Right lobe of liver (tissue), 6 donors: ENCODE measurements at places on chromosomes 13 and 19. TPM values are rescaled to one million over a fixed set of nuclear protein-coding genes. Genes with fewer than 3 reads are reported as not detected.

DNA sequence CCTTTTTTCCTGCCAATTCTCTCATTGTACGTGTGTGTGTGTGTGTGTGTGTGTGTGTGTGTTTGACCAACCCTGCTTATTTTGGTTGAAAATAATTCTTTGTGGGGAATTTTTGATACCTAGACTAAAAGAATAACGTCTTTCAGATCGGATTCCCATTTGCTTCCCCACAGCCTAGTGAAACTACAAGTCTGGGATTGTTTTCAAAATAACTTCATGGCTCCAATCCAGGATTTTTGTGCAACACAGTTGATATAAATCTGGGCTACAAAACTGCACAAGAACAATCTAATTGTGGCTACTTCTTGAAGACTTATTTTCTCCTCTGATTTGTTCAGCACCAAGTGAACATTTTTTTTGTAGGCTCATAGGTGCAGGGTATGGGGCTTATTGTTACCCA lies 332.8 kb upstream of the MIR17HG start:
- H3K4me1 ChIP-seq, result no peaks in the 10 kb centered on the region
- H3K36me3 ChIP-seq, result no peaks in the 10 kb centered on the region
- DNase-seq, result no peak
- H3K4me3 ChIP-seq, result no peak overlapping the region
- no peak overlapping the region for H3K27ac ChIP-seq

- no peaks in the 10 kb centered on the region for H3K27me3 ChIP-seq
- DNase-seq, result no peak
- H3K36me3 ChIP-seq, result no peaks in the 10 kb centered on the region
- no peaks in the 10 kb centered on the region for H3K4me1 ChIP-seq
- no peak overlapping the region for H3K27ac ChIP-seq
- no peak overlapping the region for H3K4me3 ChIP-seq
These were observed 72.2 kb downstream of the UFM1 start for GRCh38 chr13:38421590-38422560.

DNA sequence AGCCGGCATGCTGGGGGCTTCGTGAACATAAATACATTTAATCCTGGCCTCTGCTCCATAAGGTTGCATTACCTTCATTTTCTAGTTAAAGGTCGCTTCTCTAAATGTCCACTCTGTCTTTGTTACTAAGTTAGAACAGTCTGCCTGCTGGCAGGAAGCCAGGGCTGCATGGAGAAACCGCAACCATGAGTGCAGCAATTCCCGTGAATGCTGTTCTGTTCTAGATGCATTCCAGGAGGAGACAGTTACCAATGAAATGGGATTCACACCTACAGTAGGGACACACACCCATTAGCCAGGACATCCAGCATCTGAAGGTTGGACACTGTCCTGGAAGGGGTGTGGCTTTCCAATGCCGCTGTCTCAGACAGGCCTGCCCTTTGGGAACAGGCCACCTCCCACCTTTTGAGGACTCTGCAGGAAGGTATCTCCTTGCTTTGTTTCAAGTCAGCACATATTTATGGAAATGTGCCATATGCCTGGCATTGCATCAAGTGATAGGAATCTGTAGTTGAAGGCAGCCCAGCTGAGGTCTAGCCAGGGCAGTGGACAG lies 129.7 kb downstream of the SLC7A1 start:
- no peaks in the 10 kb centered on the region for H3K27me3 ChIP-seq
- no peak overlapping the region for H3K4me3 ChIP-seq
- no peaks in the 10 kb centered on the region for H3K36me3 ChIP-seq
- H3K27ac ChIP-seq, result no peak overlapping the region
- DNase-seq, result no peak

DNA sequence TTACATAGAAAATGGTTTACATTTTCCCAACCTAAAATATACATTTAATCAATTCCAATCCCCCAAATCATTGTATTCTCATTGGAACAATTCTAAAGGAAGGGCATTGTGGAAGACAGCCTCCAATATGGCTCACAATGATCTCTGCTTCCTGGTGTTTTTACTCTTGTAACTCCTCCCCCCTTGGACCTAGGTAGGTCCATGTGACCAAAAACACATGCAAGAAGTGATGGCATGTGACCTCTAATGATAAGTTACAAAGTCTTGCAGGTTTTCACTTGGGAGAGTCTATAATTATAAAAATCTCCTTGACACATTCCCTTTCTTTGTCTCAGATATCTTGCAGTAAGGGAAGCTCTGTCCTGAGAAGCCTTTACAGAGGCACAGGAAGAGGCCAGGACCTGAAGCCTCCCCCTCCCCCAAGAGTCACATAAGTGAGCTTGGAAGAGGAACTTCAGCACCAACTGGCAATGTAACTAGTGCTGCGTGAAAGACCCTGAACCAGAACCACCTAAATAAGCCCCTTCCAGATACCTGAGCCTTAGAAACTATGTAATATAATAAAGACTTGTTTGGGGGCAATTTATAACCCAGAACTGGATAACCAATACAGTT lies 816.2 kb upstream of the ATXN8OS start:
- no peak overlapping the region for H3K4me3 ChIP-seq
- no peak overlapping the region for H3K27ac ChIP-seq
- H3K4me1 ChIP-seq, result no peaks in the 10 kb centered on the region
- no peak for DNase-seq
- H3K36me3 ChIP-seq, result no peaks in the 10 kb centered on the region

GRCh38 chr19:55645512-55645881 lies 2.0 kb downstream of the ZNF581 start:
- no peaks in the 10 kb centered on the region for H3K36me3 ChIP-seq
- DNase-seq, result no peak
- no peak overlapping the region for H3K27ac ChIP-seq
- H3K4me1 ChIP-seq, result peaks cover 34% of the 10 kb centered on the region

Gene RNF17
- total RNA-seq, result not detected

Gene EXOC3L2
- 5.1 TPM for total RNA-seq

Gene TPTE2
- total RNA-seq, result not detected

Gene CASP14
- not detected for total RNA-seq

DNA sequence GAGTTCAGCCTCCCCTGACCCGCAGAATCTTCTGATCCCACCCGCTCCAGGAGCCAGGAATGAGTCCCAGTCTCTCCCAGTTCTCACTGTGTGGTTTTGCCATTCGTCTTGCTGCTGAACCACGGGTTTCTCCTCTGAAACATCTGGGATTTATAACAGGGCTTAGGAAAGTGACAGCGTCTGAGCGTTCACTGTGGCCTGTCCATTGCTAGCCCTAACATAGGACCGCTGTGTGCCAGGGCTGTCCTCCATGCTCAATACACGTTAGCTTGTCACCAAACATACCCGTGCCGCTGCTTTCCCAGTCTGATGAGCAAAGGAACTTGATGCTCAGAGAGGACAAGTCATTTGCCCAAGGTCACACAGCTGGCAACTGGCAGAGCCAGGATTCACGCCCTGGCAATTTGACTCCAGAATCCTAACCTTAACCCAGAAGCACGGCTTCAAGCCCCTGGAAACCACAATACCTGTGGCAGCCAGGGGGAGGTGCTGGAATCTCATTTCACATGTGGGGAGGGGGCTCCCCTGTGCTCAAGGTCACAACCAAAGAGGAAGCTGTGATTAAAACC lies 1.1 kb upstream of the APOE start:
- peaks cover 45% of the 10 kb centered on the region for H3K4me1 ChIP-seq
- no peak for DNase-seq
- H3K36me3 ChIP-seq, result no peaks in the 10 kb centered on the region
- peak overlapping the region; percentile 78 for H3K27ac ChIP-seq

DNA sequence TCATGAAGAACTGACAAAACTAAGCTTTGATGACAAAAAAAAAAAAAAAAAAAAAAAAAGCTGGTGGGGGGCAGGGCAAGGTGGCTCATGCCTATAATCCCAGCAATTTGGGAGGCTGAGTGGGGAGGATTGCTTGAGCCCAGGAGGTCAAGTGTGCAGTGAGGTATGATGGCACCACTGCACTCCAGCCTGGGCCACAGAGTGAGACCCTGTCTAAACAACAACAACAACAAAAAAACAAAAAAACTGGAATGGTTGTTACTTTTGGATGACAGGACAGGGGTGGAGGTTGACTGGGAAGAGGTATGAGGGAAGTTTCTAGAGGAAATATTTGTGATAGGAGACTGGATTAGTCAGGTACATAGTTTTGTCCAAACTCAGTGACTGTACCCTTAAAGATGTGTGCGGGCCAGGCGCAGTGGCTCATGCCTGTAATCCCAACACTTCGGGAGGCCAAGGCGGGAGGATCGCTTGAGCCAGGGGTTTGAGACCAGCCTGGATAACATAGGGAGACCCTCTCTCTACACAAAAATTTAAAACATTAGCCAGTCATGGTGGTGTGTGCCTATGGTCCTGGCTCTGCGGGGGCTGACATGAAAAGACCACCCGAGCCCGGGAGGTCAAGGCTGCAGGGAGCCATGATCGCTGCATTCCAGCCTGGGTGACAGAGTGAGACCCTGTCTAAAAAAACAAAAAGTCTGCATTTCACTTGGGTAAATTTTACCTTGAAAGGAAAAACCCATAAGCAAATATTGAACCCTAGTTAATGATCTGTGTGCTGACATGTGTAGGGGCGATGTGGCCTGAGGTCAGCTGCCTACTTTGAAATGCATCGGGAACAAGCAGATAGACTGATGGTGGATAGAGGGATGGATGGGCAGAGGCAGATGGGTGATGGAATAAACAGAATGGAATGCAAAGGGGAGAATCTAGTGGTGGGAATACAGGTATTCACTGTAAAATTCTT lies 37.0 kb downstream of the CERS4 start:
- peak overlapping the region; percentile 93 for H3K27ac ChIP-seq
- H3K4me1 ChIP-seq, result no peaks in the 10 kb centered on the region
- no peak for DNase-seq
- H3K27me3 ChIP-seq, result no peaks in the 10 kb centered on the region
- no peak overlapping the region for H3K4me3 ChIP-seq

GRCh38 chr19:7067716-7068115 lies 1.8 kb upstream of the ZNF557 start:
- H3K27ac ChIP-seq, result no peak overlapping the region
- DNase-seq, result no peak
- H3K4me3 ChIP-seq, result no peak overlapping the region
- no peaks in the 10 kb centered on the region for H3K27me3 ChIP-seq

GRCh38 chr13:99157046-99157445 lies 43.6 kb upstream of the UBAC2 start:
- H3K4me1 ChIP-seq, result no peaks in the 10 kb centered on the region
- no peak overlapping the region for H3K27ac ChIP-seq
- no peaks in the 10 kb centered on the region for H3K27me3 ChIP-seq
- H3K36me3 ChIP-seq, result no peaks in the 10 kb centered on the region
- H3K4me3 ChIP-seq, result no peak overlapping the region
- DNase-seq, result no peak

DNA sequence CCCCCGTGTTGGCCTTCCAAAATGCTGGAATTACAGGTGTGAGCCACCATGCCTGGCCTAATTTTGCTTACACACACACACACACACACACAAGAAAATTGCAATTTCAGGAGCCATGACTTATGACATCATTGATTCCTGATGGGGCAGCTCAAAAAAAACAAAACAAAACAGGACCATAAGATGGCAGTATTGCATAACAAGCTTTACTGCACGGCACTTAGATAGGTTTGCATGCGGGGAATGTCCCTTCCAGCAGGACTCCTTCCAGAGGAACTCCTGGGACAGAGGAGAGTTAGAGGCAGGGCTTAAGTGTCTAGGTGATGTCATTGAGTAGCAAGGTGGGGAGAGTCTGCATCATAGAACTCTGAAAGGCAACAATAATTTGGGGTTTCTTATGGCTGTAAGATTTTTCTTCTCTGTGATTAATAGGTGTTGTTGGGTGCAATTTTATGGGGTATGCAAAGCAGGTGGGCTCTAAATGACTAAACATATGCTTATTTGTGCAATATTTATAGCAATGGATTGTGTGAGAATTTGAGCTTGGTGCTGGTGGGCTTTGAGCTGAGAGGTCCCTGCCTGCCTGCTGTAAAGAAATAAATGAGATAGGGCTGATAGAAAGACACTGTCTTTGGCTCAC lies 9.0 kb upstream of the ACSBG2 start:
- no peaks in the 10 kb centered on the region for H3K4me1 ChIP-seq
- no peak overlapping the region for H3K27ac ChIP-seq
- H3K27me3 ChIP-seq, result no peaks in the 10 kb centered on the region

DNA sequence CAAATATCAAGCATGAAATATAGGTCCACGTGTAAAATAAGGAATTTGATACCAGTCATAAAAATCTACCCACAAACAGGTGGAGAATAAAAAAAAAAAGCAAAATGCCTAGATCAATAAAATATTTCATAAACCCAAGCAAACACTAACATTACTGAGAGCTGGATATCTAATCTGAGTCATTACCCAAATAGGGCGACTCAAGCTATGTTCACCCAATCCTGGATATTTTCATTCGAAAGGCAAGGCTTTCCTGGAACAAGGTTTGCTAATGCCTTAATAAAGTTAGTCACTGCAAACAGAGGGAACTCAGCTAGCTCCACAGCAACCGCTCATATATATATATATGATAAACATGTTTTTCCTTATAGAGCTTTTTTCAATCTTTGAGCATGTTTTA lies 33.5 kb upstream of the TM9SF2 start:
- no peaks in the 10 kb centered on the region for H3K36me3 ChIP-seq
- no peak overlapping the region for H3K4me3 ChIP-seq
- no peak overlapping the region for H3K27ac ChIP-seq
- no peaks in the 10 kb centered on the region for H3K27me3 ChIP-seq

Gene ZNF443
- 3.0 TPM for total RNA-seq

Gene CDX2
- not detected for total RNA-seq

- H3K4me3 ChIP-seq, result peak overlapping the region; percentile 91
- H3K27ac ChIP-seq, result peak overlapping the region; percentile 95
- peaks cover 21% of the 10 kb centered on the region for H3K4me1 ChIP-seq
These were observed 750 bp downstream of the RAB20 start for GRCh38 chr13:110560601-110561343.

GRCh38 chr19:39795001-39795400 lies 16.3 kb downstream of the LEUTX start:
- no peaks in the 10 kb centered on the region for H3K36me3 ChIP-seq
- no peak overlapping the region for H3K27ac ChIP-seq
- no peak for DNase-seq
- H3K4me1 ChIP-seq, result no peaks in the 10 kb centered on the region
- no peak overlapping the region for H3K4me3 ChIP-seq

- H3K4me1 ChIP-seq, result no peaks in the 10 kb centered on the region
- H3K27me3 ChIP-seq, result no peaks in the 10 kb centered on the region
- DNase-seq, result no peak
- H3K36me3 ChIP-seq, result no peaks in the 10 kb centered on the region
- no peak overlapping the region for H3K4me3 ChIP-seq
These were observed 405.9 kb downstream of the ZNF536 start for GRCh38 chr19:30778061-30778460.

Gene CALR3
- total RNA-seq, result not detected

Gene IGFL3
- total RNA-seq, result not detected

Gene SPRED3
- total RNA-seq, result 0.12 TPM

GRCh38 chr13:66809485-66809884 lies 420.7 kb downstream of the PCDH9 start:
- DNase-seq, result no peak
- H3K27me3 ChIP-seq, result peaks cover 3% of the 10 kb centered on the region
- no peaks in the 10 kb centered on the region for H3K36me3 ChIP-seq

Gene MAMSTR
- 0.37 TPM for total RNA-seq

- no peaks in the 10 kb centered on the region for H3K4me1 ChIP-seq
- H3K36me3 ChIP-seq, result no peaks in the 10 kb centered on the region
- DNase-seq, result peak; percentile 44
- no peak overlapping the region for H3K27ac ChIP-seq
- no peaks in the 10 kb centered on the region for H3K27me3 ChIP-seq
These were observed 107.4 kb upstream of the SLC7A1 start for GRCh38 chr13:29702912-29703351.

Gene AMER2
- not detected for total RNA-seq
